ENCODE measurements at places on chromosomes 4 and X. TPM values are rescaled to one million over a fixed set of nuclear protein-coding genes. Genes with fewer than 3 reads are reported as not detected.

CD38 gene
- polyA plus RNA-seq, result 1.5 TPM

TMEM47 gene
- polyA plus RNA-seq, result 5.2 TPM

ETNPPL gene
- 1.9 TPM for polyA plus RNA-seq

PRSS12 gene
- 1.4 TPM for polyA plus RNA-seq

ADH1A gene
- not detected for polyA plus RNA-seq

CDKL2 gene
- 0.19 TPM for polyA plus RNA-seq

SMS gene
- polyA plus RNA-seq, result 41.2 TPM

MID2 gene
- polyA plus RNA-seq, result 4.4 TPM

PPA2 gene
- polyA plus RNA-seq, result 46.4 TPM
